ENCODE measurements at places on chromosomes 11 and 22. TPM values are rescaled to one million over a fixed set of nuclear protein-coding genes. Genes with fewer than 3 reads are reported as not detected.

GRCh38 chr11:60781286-60781980, 3.7 kb upstream of the MS4A10 start:
- DNase-seq = no peak

DNA sequence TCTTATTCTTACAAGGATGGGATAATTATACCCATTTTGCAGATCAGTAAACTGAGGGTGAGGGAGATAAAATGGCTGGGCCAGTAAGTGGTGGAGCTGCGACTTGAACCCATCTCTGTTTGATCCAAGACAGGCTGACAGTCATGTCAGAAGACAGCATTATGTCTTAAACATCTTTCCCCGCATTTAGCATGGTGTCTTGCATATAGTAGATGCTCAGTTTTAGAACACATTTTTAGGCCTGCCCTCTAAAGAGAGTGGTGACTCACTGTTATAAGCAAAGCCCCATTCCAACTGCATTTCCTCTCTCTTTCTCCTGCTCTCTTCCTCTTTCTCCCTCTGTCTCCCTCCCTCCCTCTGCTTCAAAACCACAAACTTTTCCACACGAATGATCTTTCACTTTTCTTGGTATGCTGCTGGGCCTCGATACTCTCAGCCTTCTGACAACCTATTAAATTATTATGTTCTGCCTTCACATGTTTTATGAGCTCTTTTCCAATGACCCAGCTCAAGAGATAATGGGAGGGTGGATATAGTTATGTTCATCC, 25.2 kb downstream of the CWC15 start:
- peak; percentile 73 for DNase-seq

DNA sequence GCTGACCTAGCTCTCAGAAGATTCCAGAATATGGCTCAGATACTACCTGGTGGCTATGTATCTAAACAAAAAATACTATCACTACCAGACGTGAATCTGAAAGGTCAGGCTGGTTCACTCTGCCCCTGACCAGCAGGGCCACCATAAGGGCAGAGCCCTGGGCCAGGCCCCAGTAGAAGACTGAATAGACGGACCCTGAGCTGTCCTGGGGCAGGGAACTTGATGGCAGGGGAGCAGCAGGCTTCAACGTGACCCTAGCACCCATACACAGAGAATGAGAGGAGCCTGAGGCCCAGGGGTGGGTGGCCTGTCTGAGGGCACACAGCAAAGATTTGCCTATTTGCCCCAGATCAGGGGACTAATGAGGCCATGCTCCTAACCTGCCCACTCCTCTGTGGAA, 6.6 kb upstream of the RNF185 start:
- DNase-seq = no peak

DNA sequence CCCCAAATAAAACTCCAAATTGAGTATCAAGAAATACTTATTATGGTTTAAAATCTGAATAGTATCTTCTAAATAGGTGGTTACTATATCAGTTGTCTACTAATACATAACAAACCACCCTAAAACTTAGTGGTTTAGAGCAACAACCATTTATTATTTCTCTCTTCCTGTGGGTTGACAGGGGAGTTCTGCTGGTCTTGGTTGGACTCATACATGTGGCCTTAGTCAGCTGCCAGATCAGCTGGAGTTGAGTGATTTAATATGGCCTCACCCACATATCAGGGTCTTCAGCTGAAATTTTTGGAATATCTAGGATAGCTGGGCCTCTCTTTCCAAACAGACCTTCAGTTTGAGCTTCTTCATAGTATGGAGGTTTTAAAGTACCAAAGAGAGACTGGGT, 34.5 kb downstream of the C11orf65 start:
- DNase-seq = peak; percentile 57

GRCh38 chr11:43830928-43831440, 49.6 kb upstream of the ALKBH3 start:
- DNase-seq = peak; percentile 96

GRCh38 chr11:1997755-1998154, at the start of gene H19:
H19 (minus strand) TSS chr11:1997842.
- no peak for DNase-seq

DNA sequence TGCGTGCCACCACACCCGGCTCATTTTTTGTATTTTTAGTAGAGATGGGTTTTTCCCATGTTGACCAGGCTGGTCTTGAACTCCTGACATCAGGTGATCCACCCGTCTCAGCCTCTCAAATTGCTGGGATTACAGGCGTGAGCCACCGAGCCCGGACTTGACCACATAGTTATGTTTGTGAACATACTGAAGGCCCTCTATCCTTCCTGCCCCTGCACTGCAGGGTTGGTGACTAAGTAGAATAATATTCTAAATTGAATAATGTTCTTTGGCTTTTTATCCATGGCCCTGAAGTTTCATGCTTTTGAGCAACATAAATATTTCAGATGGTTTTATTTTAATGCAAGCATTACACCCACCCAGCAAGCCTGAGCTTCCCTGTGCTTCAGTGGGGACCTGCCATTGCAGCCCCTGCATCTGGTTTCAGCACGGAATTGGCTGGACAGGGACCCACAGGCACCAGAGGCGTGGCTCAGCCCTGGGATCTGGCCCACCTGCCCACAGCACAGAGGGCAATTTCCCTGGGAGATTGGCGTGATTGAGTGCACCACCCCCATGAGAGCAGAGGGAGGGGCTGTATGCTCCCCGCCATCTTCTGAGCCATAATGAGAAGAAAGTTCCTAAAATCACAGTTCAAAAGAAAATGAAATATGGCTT, 460.5 kb downstream of the BRD1 start:
- peak; percentile 35 for DNase-seq

GRCh38 chr11:65767406-65767805, 13.4 kb downstream of the AP5B1 start:
- no peak for DNase-seq

GRCh38 chr11:117418737-117419481, 91.3 kb downstream of the CEP164 start:
- no peak for DNase-seq

DNA sequence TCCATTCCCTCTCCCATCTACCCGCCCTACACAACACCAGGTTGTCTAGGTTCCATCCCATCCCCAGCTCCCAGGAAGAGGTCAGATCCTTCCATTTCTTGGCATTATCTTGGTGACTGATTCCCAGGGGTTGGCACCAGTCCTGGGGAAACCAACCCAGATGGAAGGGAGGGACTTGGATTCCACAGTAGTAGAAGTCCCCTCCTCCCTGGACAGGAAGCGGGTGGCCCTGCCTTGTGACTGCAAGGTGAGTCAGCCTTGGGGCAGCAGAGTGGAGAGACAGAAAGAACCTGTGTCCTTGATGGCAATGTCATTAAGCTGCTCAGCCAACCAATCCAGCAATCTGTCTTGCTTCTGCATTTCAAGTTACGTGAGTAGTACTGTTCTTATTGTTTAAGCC, 26.5 kb downstream of the SYT13 start:
- no peak for DNase-seq

DNA sequence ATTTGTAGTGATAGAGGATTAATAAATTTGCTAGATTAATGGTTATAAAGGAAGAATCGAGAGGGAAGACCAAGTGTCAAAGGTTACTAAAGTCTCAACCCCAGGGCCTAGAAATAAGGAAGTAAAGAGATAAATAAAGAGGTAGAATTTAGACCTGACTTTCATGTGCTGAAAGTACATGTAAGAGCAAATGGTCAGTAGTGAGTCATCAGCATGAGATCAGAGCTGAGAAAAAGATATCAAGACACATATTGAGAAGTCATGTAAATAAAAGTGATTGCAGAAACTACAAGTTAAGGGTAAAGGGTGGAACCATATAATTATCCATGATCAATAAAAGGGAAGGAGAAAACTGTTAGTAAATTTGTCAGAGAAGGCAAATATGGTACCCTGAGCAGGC, 1.4 kb upstream of the OR8B8 start:
- no peak for DNase-seq

- peak; percentile 13 for DNase-seq
These were observed 262.3 kb upstream of the MTNR1B start for GRCh38 chr11:92707173-92707619.

DNA sequence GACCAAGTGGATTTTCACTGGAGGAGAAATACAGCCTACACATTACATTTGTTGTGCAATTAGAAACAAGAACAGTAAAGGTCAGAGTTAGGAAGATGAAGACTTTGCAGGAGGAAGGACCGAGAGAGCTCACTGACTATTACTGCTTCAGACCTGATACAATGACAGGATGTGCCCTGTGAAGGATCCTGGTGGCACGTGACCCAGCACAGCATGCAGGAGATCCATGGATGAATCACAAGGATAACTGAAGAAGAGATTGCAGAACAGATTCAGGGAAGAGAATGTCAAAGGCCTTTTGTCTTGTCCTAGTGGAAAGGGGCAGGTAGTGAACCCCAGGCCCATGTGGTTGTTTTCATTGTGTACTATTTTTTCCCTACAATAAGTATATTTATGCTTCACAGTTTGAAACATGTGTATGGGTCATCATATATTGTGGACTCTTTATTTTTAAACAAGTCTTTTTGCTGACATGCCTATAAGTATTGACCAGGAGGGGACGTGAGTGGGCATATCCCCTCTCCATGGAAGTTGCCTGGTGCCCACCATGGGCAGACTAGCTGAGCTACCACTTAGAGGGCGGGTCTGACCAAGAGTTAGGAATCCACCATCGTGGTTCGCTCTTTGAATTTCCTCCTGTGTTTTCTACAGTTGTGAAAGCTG, 44.3 kb downstream of the RASSF10 start:
- DNase-seq = no peak

DNA sequence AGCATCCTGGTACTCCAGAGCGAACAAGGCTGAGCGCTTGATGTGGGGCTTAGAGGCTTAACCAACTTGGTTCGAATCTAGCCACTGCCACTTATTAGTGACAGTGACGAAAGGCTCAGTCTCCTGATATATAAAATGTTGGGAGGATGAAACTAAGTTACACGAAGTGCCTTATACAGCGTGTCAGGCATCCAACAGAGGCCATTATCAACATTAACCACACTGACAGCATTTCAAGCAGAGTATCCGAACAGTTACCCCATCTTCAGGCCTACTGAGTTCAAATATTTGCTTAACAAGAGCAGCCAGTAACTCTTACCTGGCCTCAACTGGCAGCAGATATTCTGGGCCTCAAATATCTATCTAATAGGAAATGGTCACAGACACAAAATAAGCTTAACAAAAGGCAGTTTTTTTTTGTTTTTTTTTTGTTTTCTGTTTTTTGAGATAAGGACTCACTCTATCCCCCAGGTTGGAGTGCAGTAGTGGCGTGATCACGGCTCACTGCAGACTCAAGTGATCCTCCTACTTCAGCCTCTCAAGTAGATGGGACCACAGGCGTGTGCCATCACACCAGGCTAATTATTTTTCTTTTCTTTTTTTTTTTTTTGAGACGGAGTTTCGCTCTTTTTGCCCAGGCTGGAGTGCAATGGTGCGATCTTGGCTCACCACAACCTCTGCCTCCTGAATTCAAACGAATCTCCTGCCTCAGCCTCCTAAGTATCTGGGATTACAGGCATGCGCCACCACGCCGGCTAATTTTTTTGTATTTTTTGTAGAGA, 2.9 kb downstream of the SERPIND1 start:
- DNase-seq = no peak

DNA sequence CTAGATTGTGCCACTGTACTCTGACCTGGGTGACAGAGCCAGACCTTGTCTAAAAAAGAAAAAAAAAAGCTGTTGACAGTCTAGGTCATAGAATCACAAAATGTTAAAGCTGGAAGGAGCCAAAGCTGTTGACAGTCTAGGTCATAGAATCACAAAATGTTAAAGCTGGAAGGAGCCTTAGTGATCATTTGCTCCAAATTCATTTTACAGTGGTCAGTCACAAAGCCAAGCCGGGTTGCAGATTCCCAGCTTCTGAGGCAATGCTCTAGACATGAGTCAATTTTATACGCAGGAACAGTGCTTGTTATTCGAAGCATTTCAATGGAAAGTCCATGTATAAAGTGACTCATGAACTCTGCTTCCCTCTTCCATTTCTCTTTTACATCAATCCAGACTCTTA, 47.4 kb downstream of the SYT13 start:
- DNase-seq = peak; percentile 97

- DNase-seq = no peak
These were observed 102.8 kb upstream of the AKIP1 start for GRCh38 chr11:8808226-8808585.

GRCh38 chr11:84518631-84519183, 1108.4 kb downstream of the DLG2 start:
- no peak for DNase-seq

GRCh38 chr11:85316967-85317366, 310.2 kb downstream of the DLG2 start:
- DNase-seq = no peak

GRCh38 chr11:101288392-101288791, 158.8 kb upstream of the PGR start:
- DNase-seq = no peak

GRCh38 chr11:15670520-15671070, 555.9 kb downstream of the INSC start:
- DNase-seq = no peak

Gene PANX1
- 41.3 TPM for total RNA-seq

Gene KLHDC7B
- 0.29 TPM for total RNA-seq

Gene P4HA3
- 8.7 TPM for total RNA-seq

Gene SLC6A5
- not detected for total RNA-seq

Gene NUMA1
- 182 TPM for total RNA-seq

Gene BAIAP2L2
- 0.88 TPM for total RNA-seq

Gene PTGDR2
- not detected for total RNA-seq

Gene PYGM
- total RNA-seq = 0.36 TPM

Gene RIN1
- 27.1 TPM for total RNA-seq

Gene DEFB131B
- total RNA-seq = not detected

Gene FZD4
- 12.7 TPM for total RNA-seq

Gene HBB
- not detected for total RNA-seq

Gene NOX4
- 1.8 TPM for total RNA-seq

Gene OR8A1
- not detected for total RNA-seq

Gene SCGB1D2
- not detected for total RNA-seq

Gene MMP12
- 0.36 TPM for total RNA-seq

Gene PHETA2
- 23.9 TPM for total RNA-seq

Gene ADM2
- total RNA-seq = 9.1 TPM

Gene PDE3B
- under 0.01 TPM for total RNA-seq

Measured in osteoblast (primary cell).